ENCODE measurements at places on chromosomes 7 and 10.

DNA sequence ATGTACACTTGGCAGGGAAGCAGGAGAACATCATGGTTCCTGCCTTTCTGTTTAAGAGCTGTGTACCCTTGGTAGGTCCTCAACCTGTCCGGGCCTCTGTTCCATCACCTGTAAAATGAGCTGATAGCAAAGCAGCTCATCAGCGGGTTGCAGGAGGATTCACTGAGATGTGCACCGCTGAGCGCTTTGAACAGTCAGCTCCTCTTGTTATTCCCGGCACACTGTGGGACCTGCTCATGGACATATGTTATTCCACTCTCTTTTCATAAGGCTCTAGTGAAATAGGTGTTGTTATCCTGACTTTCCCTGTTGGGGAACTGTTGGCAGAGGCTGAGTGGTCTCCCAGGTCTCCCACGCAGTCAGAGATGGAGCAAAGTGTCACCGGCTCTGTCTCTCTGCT lies 497.5 kb upstream of the ZMIZ1 start:
- DNase-seq: no peak

GRCh38 chr7:23220690-23221305 lies 25.8 kb upstream of the GPNMB start:
- DNase-seq: no peak

- DNase-seq: no peak
These were observed 21.4 kb upstream of the PARP12 start for GRCh38 chr7:140084142-140084655.

DNA sequence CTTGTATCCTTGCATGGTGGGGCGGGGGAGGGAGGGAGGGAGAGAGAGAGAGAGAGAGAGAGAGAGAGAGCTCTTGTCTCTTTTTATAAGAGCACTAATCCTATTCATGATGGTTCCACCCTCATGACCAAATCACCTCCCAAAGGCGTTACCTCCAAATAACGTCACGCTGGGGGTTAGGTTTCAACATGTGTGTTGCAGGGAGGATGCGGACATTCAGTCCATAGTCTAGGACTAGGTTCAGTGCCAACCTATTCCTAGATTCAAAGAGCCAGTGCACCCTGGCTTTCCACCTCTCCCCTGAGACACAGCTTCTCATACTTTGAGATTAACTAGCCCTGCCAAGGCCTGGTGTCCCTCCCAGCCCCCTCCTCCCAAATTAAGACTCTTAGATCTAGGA lies 123.0 kb downstream of the GRK5 start:
- no peak for DNase-seq

- no peak for DNase-seq
These were observed 111.7 kb upstream of the BMPER start for GRCh38 chr7:33793616-33794015.

DNA sequence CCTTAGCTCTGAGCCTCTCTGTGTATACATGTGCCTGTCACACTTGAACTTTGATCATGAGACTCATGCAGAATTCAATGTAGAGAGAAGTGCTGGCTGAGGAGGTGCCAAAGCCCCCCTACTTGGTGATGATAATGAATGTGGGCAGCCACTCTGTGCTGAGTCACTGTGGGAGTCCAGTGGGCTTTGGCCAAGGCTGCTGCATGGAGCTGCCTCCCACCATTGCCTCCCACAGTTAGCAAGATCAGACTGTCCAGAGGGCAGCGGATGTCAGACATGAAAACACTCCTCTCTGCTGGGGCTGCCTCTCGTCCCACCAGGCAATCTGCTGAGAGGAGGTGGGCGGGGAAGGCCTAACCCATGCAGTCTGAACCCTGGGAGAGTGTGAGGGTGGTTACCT lies 180.3 kb downstream of the SH2D4B start:
- no peak for DNase-seq

DNA sequence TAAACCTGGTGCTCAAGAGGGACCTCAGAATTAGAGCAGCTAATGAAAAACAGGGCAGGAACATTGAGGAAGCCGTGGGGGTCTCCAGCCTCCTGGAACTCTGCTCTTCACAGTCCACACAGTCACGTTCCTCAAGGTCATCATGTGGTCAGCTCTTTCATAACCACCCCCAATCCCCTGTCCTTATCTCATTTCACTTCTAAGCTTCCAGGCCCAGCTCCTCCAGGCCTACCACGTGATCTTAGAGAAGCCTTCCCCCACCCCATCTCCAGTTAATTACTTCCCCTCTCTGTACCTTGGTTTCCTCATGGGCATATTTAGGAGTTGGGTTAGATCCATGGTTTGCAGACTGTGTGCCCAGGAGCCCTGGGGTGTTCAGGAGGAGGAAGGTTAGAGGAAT lies 106.4 kb upstream of the TCF7L2 start:
- no peak for DNase-seq

GRCh38 chr7:35474100-35474499 lies 220.2 kb upstream of the TBX20 start:
- no peak for DNase-seq

DNA sequence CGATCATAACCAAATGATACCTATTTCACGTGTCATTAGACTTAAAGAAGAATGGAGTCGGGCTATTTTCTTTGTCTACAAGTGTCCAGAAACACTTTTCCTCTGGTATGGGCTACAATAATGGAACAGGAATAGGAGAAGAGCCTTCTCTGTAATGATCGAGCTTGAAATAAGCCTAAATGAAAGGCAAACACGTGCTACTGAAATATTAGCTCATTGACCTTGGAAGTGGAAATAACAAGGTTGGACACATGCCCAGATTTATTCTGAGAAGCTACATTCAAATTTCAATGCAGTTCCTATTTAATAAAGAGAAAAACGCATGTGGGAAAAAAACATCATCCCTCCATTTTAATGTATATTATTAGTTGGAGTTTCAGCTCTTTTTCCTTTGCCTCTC lies 254.7 kb upstream of the PTER start:
- DNase-seq: no peak

DNA sequence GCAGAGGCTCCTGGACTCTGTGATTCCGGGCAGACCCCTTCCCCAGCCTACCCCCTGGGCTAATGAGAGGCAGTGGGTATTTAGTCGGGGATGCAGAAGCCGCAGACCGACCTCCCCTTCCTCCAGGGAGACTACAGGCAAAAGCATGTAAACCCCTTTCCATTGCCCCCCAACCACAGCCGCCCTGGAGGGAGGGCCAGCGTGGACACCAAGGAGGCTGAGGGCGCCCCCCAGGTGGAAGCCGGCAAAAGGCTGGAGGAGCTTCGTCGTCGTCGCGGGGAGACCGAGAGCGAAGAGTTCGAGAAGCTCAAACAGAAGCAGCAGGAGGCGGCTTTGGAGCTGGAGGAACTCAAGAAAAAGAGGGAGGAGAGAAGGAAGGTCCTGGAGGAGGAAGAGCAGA lies 39.0 kb upstream of the AGBL3 start:
- no peak for DNase-seq

DNA sequence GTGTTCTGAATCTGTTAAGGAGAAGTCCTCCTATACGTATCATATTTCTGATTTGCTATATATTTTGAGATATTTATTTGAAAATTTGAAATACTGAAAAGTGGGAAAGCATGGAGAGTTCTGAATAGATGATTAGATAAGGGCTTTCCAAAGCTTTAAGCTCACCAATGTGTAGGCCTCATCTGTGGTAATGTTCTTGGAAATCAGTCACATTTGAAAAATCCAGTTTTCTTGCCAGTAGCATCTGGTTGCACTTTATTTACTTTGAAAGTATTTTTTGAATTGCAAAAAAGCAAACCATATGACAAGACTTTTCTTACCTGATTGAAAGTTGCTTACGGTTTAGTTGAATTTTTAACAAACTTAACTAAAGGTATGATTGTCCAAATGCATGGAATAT lies 21.7 kb downstream of the ADD3 start:
- DNase-seq: no peak

DNA sequence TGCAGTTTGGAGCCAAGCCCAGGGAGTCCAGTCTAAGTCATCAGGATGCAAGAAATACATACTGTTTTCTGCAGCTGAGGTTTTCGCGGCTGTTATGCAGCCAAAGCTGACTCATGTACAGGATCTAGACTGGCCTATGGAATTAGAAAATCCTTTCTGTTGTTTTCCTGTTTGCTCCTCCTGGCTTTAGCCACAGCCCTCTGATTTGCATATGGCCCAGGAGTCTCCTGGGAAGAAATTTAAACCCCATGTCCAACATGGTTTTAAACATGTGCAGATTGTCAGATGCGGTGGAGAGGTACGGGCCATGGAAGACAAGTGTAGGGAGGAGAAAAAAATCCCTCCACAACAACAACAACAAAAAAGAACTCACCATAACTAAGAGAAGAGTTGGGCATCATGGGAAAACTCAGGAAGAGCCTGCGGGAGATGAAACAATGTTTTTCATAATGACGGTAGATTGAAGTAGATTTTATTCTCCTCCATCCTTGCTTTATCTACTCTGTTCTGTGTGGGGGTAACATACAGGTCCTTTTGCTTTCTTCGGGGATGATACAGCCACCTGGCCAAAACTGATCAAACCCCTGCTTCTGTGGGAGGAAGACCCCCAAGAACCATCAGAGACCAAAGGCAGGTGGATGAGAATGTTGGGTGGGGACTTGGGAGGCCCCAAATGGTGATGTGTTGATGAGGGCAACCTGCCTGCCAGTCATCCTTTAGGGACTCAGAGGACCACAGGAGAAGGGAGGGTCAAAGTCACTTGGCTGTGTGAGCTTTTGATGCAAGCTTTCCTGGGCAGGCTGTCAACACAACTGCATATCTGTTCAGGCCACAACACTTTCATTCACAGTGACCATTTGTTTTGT lies 29.8 kb upstream of the GNA12 start:
- peak; percentile 31 for DNase-seq

- no peak for DNase-seq
These were observed 116.1 kb downstream of the APBB1IP start for GRCh38 chr10:26554246-26554645.

DNA sequence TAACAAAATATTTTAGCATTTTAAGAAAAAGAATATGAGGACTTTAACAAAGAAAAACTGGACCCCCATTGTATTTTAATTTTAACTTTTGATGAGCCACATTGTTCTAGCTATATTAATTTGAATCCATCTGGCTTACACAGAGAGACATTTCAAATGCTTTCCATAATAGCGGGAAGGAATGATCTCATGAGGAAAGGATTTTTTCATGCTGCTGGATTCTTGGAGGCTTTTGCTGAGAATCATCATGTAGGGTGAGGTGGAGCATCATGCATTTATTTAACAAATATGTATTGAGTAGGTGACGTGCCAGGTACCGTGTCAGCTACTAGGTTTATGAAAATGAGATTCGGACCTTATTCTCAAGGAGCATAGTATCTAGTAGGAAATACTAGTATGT lies 1006.3 kb downstream of the SORCS1 start:
- DNase-seq: no peak

GRCh38 chr10:107554333-107554732 lies 389.8 kb upstream of the SORCS1 start:
- no peak for DNase-seq

- DNase-seq: no peak
These were observed 204.7 kb downstream of the NXPH1 start for GRCh38 chr7:8638076-8638475.

- no peak for DNase-seq
These were observed 495.4 kb upstream of the POM121L12 start for GRCh38 chr7:52540041-52540440.

- no peak for DNase-seq
These were observed 528.1 kb downstream of the KCNMA1 start for GRCh38 chr10:77109351-77109994.

- no peak for DNase-seq
These were observed 930 bp downstream of the GARIN1A start for GRCh38 chr7:128672927-128673517.

GRCh38 chr10:131444862-131445461 lies 133.4 kb upstream of the TCERG1L start:
- no peak for DNase-seq

DNA sequence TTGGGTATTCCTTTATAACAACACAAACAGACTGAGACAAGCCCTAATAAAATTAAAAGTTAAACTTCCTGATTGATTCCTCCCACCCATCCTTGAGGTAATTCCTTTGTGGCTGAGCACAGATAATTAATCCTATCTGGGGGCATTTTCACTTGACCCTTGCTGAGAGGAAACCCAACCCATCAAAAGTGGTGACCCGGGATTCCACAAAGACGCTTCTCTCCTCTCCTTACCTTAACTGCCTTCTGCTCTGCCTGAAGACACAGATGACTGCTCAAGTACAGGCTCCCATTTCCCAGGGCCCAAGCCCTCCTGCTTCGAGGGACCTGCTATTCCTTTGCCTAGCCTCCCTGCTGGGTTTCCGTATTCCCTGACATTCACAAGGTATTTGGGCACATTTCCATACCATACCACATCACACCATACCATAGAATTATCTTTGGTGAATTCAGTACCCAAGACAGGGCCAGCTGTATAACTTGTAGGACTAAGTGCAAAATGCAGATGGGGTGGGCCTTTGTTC lies 9.8 kb upstream of the MAPK8 start:
- DNase-seq: no peak

DNA sequence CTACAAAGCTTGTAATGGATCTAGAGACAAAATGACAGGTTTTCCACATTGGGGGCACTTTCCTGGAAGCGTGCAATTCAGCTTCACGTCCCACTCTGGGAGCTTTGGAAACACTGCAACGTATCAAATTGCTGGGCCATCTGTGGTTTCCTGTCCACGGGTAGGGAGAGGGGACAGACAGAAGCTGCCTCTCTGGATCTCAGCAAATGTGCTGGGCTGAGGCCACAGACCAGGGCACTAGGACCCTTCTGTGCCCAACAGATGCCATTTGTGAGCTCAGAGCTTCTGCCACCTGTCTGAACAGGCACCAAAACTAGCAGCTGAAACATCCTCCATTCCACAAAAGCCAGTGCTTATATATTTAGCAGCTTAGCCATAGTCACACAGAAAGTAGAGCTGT lies 40.9 kb upstream of the FRMD4A start:
- DNase-seq: no peak

DNA sequence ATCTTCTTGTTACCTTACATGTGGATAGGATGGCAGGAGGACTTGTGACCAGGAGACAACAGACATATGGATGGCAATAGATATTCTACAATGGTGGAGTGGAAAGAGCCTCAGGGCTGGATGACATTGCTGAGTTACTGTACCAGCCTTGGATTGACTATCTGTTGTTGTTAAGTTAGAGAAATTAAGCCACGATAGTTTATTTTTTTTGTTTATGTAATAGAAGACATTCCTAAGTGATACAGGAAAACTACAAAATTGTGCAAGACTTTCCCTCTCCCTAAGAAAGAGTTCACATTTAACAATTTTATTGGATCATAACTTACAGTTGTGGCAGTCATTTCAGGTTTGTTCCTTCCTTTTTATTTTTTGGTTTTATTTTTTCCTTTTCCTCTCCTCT lies 230.7 kb upstream of the CACNA2D1 start:
- no peak for DNase-seq

DNA sequence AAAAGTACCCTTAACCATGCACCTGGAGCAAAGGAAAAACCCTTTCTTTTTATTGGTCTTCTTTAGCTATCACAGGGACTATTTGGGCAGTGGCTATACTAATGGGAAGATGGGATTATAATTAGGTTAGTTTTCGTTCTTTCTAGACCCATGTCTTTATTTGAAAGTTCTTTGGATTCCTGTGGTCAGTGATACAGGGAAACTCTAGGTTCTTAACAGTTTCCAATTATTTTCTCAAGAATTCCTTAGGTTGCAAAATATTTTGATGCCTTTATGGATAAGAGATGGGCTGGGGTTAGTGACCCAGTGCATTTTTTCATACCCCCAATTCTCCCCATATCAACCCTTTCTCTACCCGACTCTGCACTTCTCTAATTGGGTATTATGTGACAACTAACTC lies 49.0 kb downstream of the ADD3 start:
- no peak for DNase-seq
